ENCODE measurements at places on chromosomes 6 and 20.

- no peak for DNase-seq
These were observed 47.1 kb downstream of the HLA-F start for GRCh38 chr6:29770306-29770705.

- no peak for DNase-seq
These were observed 4.7 kb upstream of the LINC00237 start for GRCh38 chr20:21110811-21111210.

GRCh38 chr6:1613688-1614447 is 4.2 kb downstream of the FOXC1 start:
- no peak for DNase-seq

GRCh38 chr20:57835588-57836455 is 126.0 kb upstream of the PMEPA1 start:
- DNase-seq: no peak

DNA sequence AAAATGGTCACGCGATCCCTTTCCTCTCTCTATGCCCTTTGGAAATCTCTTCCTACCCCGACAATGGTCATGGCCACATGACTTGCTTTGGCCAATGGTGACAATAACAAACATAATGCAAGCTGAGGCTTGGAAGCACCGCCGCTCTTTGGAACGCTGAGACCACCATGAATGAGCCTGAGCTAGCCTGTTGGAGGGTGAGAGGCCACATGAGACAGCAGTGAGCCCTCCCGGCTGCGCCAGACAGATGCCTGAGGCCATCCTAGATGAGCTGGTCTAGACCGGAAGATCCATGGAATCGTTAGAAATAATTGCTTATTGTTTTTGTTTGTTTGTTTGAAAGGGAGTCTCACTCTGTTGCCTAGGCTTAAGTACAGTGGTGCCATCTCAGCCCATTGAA is 64.2 kb downstream of the STK35 start:
- no peak for DNase-seq

GRCh38 chr6:148250975-148251685 is 91.5 kb upstream of the SASH1 start:
- DNase-seq: no peak

- DNase-seq: no peak
These were observed 87.7 kb downstream of the IYD start for GRCh38 chr6:150456466-150456865.

DNA sequence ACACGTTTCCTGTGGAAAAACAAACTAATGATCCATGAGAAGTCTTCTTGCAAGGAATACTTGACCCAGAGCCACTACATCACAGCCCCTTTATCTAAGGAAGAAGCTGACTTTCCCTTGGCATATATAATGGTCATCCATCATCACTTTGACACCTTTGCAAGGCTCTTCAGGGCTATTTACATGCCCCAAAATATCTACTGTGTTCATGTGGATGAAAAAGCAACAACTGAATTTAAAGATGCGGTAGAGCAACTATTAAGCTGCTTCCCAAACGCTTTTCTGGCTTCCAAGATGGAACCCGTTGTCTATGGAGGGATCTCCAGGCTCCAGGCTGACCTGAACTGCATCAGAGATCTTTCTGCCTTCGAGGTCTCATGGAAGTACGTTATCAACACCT is 35.4 kb downstream of the GCNT2 start:
- DNase-seq: no peak

DNA sequence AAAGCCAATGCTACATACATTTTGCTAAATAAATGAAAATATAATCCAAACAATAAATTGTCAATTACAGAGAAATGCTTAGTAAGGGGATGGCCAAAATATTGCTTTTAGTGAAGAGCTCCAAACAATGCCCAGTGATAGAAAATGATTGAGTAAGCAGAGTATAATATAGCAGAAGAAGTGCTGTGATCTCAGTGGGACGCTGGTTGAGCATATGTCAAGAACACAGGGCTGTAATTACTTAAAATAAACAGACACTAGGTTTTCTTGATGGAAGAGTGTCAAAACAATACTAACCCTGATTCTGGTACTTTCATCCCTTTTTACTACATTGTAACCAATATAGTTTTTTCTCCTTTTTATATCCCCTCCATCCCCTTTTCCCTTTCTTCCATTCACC is 150.3 kb downstream of the GRIK2 start:
- no peak for DNase-seq

DNA sequence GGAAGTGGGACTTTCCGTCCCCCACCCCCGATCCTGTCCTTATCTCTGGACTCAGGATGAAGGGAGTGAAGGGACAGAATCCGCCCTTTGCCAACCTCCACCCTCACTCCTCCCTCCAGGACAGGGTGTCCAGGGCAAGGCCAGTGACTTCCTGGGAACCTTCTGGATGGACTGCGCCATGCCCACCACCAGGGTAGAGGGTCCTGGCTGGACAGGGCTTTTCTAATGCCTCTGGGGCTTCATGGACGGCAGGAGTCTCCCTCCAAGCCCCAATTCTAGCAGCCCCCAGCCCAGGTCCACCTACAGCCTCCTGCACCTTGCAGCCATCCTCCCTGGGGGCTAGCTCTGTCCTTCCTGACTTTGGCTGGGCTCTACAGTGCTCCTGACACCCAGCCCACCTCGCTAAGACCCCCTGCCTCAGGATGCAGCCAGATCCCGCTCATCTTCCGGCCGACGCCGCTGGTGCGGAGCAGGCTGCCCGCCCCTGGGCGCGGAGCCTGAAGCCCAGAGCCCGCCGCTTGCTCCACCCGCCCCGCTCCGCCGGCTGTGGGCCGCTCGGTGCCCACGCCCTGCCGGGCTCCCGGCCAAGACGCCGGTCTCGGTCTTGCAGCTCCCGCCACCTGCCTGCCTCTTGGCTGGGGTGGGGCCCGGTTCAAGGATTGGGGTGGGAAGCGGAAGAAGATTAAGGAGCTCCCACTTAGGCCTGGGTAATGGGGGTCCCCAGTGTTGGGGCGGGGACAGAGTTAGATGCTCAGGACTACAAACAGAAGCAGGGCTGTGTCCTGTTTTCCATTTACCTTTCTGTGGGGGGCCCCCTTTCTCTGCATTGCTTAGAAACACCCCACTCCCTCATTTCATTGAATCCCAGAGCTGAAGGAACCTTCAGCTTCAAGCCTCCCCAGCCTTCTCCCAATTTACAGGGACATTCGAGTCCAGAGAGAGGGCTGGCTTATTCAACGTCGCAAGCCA is 72.8 kb downstream of the MDGA1 start:
- no peak for DNase-seq

DNA sequence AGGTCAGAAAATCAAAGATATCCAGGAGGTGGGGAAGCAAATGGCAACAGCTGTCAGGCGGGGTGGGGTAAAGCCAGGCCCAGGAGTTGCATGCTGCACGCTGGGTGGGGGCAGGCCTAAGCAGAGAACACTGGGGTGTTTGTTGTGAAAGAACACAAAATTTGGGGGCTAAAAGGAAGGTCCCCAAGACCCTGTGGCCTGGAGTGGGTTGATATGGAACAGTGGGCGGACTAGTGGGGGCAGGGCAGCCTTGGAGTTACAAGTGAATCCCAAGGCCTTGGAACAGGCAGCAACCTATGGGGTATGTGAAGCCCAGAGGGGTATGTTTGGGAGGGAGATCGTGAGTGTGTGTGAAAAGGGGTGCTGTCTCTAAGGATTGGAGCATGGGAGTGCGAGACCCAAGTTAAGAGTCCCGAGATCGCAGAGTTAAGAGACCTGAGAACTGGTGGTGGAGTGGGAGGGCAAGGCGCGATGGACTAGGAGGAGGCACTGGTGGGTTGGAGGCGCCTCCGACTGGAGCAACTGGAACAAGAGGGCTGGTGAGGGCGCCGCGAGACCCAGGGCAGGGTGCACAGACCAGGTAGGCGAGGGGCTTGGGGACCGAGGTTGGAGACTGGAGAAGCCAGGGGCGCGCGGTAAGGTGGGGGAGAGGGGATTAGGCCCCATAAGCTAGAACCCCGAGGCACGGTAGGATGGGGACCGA is 658 bp downstream of the CUL7 start:
- DNase-seq: no peak

DNA sequence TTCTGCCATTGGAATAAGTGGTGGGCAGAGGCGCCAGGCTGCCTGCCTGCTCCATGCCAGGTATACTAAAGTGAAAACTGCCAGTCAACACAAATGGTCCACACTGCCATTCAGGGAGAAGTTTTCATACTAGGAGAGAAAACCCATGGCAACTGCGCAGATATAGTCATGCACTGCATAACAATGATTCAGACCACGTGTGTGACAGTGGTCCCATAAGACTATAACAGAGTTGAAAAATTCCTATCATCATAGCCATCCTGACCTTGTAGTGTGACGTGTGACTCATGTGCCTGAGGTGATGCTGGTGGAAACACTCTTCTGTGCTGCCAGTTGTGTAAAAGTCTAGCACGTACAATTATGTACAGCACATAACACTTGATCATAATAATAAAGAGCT is 25.1 kb downstream of the ZC3H12D start:
- no peak for DNase-seq

- DNase-seq: no peak
These were observed 526 bp downstream of the SULF2 start for GRCh38 chr20:47784599-47785310.

DNA sequence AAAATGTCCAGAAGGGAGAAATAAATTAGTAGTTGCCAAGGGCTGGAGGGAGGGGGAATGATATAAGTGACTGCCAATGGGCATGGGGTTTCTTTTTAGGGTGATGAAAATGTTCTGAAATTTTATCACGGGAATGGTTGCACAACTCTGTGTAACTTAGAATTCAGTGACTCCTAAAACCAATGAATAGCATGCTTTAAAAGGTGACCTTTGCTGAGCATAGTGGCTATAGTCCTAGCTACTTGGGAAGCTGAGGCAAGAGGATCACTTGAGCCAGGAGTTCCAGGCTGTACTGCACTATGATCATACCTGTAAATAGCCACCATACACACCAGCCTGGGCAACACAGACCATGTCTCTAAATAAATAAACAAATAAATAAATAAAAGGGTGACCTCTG is 109.0 kb downstream of the ATG5 start:
- DNase-seq: no peak

DNA sequence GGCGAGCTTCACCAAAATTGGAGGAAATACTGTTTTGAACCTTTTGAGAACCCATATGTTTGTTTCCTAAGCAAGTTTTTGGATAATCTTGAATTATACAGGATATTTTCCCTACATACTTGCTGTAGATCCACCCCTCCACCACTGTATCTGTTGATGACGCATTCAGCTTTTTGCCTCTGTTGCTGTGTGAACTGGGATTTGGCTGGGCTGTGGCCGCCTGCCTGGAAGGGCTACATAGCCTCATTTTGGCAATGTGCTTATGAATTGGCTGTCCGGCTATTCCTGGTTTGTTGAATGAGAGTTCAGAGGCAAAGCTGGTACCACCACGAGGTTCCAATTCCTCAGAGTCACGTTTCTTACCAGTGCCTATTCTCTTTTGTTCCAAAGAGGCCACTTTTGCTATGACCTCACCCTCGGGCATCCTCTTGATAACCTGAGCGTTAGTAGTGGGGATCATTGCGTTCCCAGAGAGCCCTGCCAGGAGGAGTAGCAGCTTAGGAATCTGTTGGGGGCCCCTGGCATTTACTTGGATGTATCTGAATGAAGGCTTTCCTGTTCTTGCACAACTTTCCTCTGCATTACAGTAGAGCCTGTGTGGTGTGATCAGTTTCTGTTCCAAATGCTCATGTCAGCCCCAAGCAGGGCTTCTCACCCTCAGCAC is 6.4 kb downstream of the FAM83D start:
- DNase-seq: no peak

- no peak for DNase-seq
These were observed 76.4 kb downstream of the TRAM2 start for GRCh38 chr6:52500238-52501129.

GRCh38 chr6:3656076-3656475 is 95.4 kb downstream of the PXDC1 start:
- DNase-seq: no peak

DNA sequence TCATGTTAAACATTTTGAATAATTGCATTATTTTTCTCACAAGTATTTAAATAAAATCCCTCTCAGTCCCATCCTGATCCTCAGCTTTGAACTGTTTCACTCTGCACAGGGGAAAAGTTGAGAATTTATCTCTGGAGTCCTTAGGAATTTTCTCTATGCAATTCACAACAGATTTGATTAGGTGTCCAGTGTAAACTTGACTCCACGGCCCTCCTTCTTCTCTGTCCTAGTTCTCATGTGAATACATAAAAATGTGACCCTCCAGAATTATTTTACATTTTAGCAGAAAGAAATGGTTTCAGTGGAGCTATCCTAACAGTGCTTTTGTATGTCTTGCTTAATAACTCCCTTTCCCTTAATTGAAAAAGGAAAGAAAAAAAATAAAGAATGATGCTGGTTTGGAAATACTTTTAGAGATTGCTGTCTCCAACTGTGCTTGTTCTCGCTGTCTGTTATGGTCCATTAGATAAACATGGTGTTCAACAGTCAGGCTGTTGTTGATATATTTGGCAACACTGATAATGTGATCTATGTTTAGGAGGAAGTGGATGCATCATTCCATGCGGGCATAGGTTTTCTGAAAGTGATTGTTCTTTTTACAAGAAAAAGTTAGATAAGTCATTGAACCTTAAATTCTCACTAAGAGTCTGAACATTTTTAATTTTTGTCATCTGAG is 599.4 kb upstream of the CITED2 start:
- no peak for DNase-seq

DNA sequence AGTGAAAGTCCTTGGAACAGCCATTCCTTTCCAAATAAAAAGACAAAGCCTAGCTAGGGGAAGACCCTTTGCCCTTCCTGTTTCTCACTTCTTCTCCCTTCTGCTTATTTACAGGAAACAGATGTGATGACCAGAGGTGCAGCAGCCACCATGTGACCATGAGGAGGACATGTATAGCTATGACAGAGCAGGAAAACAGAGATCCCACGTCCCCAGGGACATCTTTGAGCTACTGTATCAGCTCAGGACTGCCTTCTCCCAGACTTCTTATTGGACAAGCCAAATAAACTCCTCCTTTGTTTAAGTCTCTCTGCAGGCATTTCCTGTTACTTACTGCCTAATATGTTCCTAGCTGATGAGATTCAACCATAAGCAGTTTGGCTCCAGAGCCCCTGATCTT is 133.1 kb upstream of the MLN start:
- no peak for DNase-seq

GRCh38 chr6:6943421-6943820 is 164.3 kb upstream of the RREB1 start:
- DNase-seq: no peak
